ENCODE measurements at places on chromosomes 7 and 10.

- DNase-seq: no peak
Measured at GRCh38 chr7:151960449-151960848, 4.2 kb downstream of the GALNTL5 start.

- DNase-seq: no peak
Measured at GRCh38 chr10:9103301-9103700, 1048.8 kb downstream of the GATA3 start.

GRCh38 chr7:151590071-151590849, 70.6 kb upstream of the RHEB start:
- DNase-seq: no peak

DNA sequence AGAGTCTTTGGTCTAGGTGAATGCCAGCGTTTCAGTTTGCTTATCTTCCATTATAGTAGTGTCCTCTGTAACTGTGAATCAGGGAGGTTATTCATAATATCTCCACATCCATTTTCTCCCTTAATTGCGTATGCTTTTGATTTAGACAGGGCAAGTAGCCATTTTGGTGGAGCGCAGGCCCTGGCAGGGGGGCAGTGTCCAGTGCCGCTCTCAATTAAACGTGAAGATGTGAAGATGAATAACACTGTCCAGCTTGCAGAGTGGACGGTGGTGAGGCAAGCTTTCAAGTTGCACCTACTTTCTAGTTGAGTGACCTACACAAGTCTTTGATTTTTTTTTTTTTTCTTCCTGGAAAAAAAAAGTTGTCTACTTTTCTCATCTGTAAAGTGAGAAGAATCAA, 4.5 kb downstream of the TSPAN14 start:
- DNase-seq: no peak

DNA sequence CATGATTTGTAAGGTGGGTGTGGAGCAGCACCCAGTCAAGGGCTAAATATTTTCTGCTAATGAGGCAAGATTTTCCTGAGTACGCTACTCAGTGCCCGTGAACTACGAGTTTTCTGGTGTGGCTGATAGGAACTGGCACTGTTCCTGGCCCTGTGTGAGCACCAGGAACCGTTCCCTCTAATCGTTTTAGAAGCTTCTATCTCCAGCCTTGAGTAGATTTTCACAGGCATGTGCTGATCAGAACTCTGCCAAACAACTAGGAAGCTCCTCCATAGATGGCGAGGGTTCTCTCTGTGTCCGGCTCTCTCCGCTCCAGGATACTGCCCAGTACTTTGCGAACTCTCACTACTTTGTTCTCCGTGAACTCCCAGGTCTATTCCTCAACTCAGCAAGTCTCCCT, 17.7 kb downstream of the TRIM4 start:
- no peak for DNase-seq
